SK-N-SH (cell line): ENCODE measurements at places on chromosomes 1 and 21. TPM values are rescaled to one million over a fixed set of nuclear protein-coding genes. Genes with fewer than 3 reads are reported as not detected.

C1QB gene
- polyA plus RNA-seq, result not detected in 2 replicates

- no peak for DNase-seq
These were observed 133.2 kb downstream of the LRIG2 start for GRCh38 chr1:113205980-113206766.

GRCh38 chr21:30189773-30190172 is 23.2 kb upstream of the CLDN17 start:
- DNase-seq, result no peak

DNA sequence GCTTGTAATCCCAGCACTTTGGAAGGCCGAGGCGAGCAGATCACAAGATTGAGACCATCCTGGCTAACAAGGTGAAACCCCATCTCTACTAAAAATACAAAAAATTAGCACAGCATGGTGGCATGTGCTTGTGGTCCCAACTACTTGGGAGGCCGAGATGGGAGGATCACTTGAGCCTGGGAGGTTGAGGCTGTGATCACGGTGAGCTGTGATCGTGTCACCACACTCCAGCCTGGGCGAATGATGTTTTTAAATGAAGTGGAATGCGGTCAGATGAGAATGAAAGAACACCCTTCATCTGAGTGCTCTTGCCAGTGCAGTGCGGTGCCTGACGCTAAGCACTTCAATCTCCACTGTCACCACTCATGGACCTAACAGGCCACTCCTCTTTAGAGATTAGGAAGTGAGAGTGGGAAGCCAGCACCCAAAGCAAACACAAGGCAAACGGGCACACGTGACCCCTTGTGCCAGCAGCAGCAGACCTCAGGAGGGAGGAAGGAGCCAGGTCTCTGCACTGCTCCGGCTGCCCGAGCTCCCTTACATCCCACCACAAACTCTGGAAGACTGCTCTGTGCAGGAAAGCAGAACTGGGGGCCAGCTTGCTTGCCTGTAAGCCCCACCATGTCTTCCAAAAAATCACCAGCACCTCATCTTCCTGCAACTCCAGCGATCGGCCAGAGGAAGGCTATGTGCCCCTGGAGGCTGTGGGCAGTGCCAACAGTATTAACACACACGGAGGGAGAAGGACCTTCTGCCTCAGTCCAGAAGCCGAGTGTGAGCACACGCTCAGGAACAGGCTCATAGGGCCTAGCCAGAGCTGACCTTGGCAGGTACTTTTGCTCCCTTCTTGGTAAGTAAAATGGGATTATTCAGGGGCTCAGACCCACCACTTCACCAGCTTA is 9.7 kb downstream of the CTNNBIP1 start:
- no peak for DNase-seq

DNA sequence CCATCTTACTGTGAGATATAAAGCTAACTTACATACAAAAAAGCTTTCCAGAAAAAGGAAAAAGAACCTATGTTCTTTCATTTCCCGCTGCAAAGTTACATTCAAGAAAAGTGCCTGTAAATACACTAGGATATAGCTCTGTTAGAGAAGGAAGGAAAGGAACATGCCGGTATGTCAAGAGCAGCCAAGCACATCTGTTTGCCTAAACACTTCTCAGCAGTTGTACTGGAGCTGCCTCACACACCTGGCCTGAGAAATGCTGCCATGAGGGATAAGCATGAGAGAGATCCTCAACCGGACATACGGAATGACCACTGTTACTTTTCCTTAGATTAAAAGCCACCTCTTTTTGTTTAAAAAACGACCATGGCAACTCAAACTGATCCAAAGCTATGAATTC is 189.7 kb downstream of the RERE start:
- no peak for DNase-seq
